ENCODE measurements at places on chromosomes 4 and X.
A peak's percentile ranks its signal among the peaks of the same experiment; 100 is the strongest.

GRCh38 chr4:184421533-184422155, 52.7 kb downstream of the IRF2 start:
- no peak for DNase-seq

GRCh38 chr4:154741922-154742850, 1.6 kb upstream of the LRAT start:
- DNase-seq: peak; percentile 63

DNA sequence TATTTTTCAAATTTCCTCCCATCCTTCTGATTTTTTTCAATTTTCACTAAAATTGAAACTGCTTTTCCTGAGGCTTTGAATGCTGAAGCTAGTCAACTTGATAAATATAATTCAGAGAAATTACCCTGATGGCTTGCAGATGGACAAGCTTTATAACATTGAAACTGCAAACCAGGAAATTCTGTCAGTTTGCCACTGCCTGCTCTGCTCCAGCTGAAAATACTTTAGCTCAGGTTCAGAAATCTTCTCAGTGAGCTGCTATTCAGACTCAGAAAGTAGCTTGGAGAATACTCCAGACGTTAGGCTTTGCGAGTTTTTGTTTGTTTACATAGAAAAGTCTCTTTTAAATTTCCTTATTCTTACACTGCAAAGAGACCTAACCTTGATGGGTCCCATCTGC, 1574.7 kb downstream of the STIM2 start:
- DNase-seq: peak; percentile 25

GRCh38 chr4:22720091-22720490, 27.4 kb downstream of the GBA3 start:
- DNase-seq: no peak

DNA sequence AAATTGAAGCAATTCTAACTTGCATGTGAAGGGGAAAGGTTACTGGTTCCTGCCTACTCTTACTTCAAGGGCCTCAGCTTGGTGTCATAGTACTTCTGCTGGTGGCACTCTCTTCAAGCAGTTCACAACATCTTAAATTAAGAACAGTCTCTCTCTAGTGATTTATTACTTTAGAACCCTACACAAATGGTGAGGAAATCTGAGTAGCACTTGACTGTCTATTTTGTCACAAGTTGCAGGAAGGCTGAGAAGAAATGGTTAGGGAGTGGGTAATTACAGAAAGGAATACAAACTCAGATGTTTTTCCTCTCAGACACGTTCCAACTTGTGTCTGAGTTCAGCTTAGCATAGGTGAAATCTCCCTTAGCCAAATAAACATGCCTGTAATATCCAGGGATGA, 242.3 kb upstream of the GRIA3 start:
- DNase-seq: no peak

DNA sequence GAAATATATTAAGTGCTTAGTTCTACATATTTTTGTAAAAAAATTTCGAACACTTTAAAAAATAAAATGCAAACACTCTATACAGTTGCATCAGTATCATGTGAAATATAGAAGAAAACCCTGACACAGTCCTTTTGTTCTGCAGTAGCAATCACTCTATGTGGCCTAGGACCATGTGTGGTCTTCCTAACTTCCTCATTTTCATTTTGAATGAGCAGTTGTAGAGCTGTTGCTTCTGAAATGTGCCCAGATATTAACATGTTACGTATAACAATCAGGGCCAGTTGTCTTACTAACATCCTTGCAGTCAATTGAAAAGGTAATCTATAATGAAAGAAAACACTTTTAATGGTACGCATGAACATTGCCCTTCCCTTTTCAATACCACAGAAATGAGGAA, 107.9 kb downstream of the ZNF827 start:
- DNase-seq: no peak

GRCh38 chrX:151962034-151962433, 12.4 kb downstream of the GABRE start:
- no peak for DNase-seq

GRCh38 chr4:77240469-77241066, 83.6 kb downstream of the CCNG2 start:
- DNase-seq: peak; percentile 79

- no peak for DNase-seq
Measured at GRCh38 chrX:155544881-155545280, 67.9 kb downstream of the TMLHE start.

- DNase-seq: peak; percentile 56
Measured at GRCh38 chr4:119299260-119299671, 22.7 kb downstream of the FABP2 start.

- DNase-seq: no peak
Measured at GRCh38 chr4:41154010-41154813, 60.1 kb downstream of the APBB2 start.

DNA sequence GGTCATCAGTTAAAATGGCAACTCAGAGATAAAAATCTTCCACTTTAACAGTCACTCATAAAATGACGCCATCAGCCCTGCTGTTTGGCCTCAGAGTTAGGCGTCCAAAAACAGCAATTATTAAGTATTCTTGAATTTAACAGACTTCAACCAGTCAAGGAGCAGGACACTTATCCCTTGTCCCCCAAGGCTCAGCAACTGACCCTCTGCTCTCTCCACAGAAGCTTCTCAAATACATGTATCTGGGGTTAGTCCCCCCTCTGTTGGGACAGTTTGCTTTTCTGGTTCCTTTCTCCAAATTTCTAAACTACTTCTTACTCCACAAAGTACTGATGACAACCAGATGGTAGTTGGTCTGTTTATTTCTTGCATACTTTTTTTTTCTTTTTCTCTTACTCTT, 54.4 kb downstream of the SOD3 start:
- DNase-seq: no peak

- no peak for DNase-seq
Measured at GRCh38 chr4:13143222-13144070, 340.7 kb downstream of the RAB28 start.

DNA sequence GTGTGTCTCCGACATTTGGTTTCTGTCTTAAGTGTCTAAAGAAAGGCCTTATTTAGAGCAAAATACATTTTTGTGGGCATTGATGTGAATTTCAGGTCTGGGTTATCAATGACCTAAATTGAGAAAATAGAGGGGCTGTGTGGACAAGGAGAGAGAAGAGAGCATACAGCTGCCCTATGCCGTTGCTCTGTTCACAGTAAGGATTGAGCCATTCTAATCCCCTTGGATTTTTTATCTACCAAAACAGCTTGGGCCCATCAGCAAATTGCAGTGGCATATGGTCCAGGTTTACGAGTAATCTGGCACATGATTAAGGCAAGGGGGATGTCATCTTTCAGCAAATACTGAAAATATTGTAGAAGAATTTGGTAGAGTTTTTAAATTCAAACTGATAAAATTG, 210.2 kb downstream of the ANTXR2 start:
- DNase-seq: no peak
